ENCODE measurements at places on chromosomes 6 and 20.

GRCh38 chr20:53643031-53643832, 49.6 kb upstream of the ZNF217 start:
- DNase-seq: peak; percentile 28

DNA sequence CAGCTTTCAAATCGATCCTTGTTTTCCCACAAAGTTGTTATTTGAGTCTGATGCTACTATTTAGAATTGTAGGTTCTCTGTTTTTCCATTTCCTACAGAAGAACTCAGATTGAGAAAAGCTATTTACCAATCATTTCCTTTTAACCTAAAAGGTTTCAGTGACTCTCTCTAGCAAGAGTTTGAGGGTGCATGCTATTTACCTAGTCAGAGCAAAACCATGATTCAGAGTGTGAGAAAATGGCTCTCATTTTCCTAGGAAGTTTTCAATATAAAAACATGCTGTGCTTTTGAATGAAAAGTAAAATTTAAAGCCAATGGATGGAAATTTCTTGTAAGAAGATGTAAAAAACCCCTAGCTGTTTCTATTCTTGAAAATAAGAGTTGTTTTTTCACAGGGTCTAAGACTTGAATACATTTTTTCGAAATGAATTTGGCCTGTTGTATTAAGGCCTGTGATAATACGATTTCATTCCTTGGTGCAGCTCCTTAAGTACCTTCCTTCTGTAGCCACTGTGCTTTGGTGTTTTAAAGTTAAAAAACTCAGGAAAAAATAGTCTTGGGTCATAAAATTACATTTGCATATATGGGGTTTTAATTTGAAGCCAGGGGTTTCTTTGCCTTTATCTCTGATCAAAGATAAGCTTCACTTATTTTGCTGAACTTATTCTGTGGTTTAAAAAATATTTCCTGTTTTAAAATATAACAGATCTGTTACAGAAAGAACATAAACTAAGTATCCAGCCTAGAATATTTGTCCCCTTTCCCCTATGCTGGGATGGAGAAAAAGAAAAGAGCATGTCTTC, 18.0 kb upstream of the RSPH3 start:
- DNase-seq: no peak

DNA sequence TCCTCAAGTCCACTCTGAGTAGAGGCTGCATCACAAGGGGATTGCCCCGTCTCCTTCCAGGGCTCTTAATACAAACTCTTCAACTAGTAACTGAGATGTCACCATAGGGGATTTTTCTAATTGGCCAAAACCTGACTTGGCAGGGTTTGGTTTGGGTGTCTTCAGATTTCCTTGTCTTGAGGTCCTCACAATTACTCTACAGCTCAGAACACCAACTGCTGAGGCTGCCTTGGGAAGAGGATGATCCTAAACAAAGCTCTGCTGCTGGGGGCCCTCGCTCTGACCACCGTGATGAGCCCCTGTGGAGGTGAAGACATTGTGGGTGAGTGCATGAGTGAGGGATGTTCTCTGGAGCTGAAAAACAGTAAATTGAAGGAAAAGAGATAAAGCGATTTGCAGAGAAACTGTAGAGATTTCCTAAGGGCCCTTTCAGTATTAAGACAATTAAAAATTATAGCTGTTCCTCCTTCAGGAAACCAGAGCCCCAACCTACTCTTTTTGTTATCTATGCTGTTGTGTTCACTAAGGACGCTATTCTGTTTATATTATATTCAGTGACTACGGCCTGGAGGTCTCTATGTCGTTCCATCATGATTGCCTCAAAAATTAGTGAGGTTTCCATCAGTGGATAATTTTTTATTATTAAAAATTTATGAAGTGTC, at the start of gene HLA-DQA1:
Gene HLA-DQA1 (plus strand): TSS at position 188 of the 662 bp plus-strand sequence. CDS start 53 bp downstream, at position 241.
- DNase-seq: no peak

DNA sequence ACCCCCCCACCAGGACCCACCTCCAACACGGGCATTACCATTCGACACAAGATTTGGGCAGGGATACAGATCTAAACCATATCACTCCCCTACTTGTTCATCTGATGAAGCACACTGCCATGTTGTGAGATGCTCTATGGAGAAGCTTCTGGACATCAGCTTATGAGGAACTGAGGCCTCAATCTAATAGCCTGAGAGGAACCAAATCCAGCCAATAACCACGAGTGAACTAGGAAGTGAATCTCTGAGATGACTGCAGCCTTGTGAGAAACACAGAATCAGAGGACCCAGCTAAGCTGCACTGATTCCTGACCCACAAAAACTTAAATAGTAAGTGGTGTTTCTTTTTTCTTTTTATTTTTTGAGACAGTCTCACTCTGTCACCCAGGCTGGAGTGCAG, 21.6 kb upstream of the ZBTB2 start:
- no peak for DNase-seq

GRCh38 chr6:99879431-99879830, 114.6 kb downstream of the MCHR2 start:
- no peak for DNase-seq

DNA sequence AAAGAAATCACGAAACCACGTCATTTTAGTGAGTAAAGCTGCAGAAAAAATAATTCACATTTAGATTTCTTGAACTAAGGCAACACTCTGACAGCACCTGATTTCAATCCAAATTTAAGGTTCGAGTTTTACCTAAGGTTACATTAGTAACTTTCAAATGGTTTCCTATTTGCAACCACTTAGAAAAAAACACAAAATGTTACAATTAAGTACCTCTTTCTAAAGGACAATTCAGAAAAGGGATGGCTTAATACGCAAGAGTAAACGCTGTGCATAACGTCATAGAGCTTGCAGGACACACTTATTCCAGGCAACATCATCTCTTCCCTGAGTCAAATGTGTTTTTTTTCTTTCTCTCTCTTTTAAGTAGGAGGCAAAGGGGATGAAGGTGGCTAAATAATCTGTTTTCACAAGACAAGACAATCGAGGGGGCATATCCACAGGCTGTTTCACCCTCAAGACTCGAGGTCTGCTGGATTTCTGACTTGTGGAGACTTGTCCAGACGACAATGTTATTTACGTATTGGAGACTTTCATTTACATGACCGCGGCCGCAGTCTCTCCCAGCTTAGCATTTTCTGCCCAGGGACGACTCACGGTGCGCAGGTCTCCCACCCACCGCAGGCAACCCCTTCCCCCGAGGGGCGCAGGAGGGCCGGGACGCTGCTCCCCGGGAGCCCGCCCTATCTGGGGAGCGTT, 86.0 kb downstream of the SESN1 start:
- no peak for DNase-seq

DNA sequence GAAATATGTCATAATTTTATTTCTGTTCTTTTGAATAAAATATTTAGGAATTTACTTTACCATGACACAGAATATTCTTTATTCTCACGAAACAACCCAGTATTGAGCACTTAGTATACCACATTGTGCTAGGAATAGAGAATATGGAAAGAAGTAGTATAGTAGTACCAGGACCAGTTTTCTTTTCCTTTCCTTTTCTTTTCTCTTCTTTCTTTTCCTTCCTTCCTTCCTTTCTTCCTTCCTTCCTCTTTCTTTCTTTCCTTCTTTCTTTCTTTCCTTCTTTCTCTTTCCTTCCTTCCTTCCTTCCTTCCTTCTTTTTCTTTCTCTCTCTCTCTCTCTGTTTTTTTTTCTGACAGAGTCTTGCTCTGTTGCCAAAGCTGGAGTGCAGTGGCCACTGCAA, 7.5 kb upstream of the PLCB4 start:
- DNase-seq: no peak

GRCh38 chr20:62063315-62063980, 2.2 kb downstream of the TAF4 start:
- no peak for DNase-seq

- no peak for DNase-seq
Observed at GRCh38 chr6:34990971-34991560, 102.0 kb downstream of the ANKS1A start.

GRCh38 chr6:147116056-147116455, 88.2 kb upstream of the STXBP5 start:
- no peak for DNase-seq

DNA sequence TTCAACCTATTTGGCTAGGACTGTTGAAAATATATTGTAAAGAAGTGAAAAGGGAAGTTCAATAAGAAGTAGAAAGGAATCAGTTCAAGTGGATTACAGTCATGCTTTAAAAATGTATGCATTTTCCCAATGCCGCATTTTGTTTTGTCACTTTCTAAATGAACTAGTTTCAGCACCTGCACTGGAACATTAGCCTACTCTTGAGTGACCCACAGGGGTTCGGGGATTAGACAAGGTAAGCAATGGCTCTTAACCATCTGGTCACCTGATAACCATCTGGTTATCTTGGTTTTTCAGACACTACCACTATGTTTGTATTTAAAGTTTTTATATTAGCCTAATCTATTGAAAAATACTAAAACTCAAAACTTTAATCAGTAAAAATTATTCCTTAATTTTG, 97.6 kb downstream of the CD164 start:
- DNase-seq: no peak
